ENCODE measurements at places on chromosomes 7 and 10. TPM values are rescaled to one million over a fixed set of nuclear protein-coding genes. Genes with fewer than 3 reads are reported as not detected.

Gene DLG5
- 9.2 TPM for total RNA-seq

Gene CRTAC1
- not detected for total RNA-seq

Gene CTAGE8
- total RNA-seq = 0.81 TPM

Gene GNAT3
- total RNA-seq = not detected

- no peak for DNase-seq
Measured at GRCh38 chr10:33887188-33887587, 552.7 kb upstream of the NRP1 start.

DNA sequence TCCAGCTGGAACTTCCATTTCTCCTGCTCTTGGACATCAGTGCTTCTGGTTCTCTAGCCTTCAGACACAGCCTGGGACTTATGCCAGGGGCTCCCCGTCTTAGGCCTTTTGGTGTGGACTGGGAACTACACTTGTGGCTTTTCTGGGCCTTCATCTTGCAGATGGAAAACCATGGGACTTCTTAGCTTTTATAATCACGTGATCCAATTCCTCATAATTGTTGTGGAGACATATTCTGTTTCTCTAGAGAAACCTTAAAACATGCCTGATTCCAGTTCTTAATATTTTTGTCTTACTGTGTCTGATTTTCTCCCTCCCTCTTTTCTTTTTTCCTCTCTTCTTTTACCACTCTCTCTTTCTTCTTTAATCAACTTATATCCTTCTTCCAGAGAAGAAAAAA is 224.2 kb upstream of the FOXP2 start:
- DNase-seq = no peak

DNA sequence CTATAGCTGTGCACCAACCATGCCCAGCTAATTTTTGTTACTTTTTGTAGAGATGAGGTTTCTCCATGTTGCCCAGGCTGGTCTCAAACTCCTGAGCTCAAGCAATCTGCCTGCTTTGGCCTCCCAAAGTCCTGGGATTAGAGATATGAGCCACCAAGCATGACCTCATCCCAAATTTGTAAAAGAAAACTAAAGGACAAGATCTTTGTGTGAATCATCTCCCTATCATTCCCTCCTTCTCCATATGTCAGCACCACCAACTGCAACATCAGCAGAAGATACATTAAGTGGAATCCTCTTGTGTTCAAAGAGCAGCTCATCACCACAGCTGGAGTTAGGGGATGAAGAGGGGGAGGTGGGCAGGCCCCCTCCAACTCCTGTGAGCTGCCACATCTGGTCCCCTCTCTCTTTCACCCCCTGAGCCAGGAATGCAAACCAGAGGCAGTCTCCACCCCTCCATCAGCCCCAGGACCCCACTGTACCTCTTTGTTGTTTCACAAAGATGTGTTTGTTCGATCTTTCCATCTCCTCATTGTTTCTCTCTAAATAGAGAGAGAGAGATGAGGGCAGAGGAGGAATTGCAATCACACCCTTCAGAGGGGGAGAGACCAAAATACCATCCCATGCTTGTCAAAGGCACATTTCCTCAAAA is 47.3 kb upstream of the PIP4K2A start:
- no peak for DNase-seq

- DNase-seq = no peak
Measured at GRCh38 chr10:46216836-46217751, 69.7 kb upstream of the ANTXRL start.

DNA sequence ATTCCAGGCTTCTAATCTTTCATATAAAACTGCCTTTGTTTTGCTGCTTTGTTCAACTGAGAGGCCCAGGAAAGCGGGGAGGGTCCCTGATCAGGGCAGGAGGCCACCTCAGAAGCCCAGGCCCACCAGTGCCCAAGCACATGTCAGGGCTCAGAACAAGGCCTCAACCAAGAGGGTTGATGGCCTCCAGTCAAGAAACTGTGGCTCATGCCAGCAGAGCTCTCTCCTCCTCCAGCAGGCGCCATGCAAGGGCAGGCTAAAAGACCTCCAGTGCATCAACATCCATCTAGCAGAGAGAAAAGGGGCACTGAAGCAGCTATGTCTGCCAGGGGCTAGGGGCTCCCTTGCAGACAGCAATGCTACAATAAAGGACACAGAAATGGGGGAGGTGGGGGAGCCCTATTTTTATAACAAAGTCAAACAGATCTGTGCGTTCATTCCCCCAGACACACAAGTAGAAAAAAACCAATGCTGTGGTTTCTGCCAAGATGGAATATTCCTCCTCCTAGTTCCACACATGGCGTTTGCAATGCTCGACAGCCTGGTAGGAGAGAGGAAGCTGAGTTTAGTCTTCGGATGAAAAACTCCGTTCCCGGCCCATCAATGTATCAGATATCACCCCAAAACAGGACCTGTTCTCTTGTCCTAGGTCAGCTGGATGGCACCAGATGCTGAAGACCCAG is 34.0 kb downstream of the PSAP start:
- DNase-seq = no peak

DNA sequence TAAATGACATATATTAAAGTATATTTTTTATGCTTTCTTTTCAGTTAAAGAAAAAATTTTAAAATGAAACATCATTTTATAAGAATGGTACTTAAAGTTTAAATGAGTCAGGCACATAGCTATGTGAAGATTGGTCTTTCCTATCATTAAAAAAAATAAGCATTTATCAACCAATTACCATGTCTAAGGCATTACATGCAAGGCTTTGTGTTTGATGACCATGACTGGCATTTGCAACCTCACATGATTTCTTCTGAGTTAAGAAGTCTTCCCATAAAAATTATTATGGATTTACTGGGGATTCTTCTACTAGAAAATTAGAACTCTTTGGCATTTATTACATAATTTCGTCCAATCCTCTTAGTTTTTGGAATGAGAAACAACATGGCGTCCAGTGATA is 776.1 kb downstream of the MAGI2 start:
- no peak for DNase-seq

DNA sequence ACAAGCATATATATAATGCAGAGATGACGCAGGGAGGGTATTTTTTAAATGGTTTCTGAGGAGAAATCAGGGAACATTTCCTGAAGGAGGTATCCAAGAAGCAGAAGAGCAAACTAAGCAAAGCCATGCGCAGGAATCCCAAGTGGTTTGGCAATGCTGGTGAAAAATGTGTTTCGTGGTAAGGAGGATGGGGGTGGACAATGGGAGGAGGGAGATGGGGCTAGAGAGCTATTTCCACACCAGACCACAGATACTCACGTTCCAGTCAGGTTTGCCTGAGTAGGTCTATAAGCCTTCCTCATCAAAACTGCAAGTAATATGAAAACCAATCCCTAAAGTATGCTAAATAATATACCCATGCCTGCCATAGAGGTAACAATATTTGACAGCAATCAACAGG is 223.7 kb upstream of the MKLN1 start:
- DNase-seq = no peak
